ENCODE measurements at places on chromosomes 5 and 9.

DNA sequence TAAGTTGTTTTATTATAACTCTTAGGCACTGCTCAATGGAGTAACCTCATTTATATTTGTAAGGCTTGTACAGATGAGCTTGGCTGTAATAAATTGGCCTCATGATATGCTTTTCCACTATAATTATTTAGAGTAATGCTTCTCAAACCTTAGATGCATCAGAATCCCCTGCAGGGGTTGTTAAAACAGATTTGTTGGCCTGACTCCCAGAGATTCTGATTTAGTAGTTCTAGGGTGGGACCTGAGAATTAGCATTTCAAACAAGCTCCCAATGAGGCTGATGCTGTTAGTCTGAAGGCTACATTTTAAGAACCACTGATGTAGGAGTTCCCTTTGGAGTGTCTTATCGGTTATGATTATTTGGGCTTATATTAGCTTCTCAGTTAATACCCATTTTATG, 38.2 kb upstream of the ARSB start:
- no peak for DNase-seq

DNA sequence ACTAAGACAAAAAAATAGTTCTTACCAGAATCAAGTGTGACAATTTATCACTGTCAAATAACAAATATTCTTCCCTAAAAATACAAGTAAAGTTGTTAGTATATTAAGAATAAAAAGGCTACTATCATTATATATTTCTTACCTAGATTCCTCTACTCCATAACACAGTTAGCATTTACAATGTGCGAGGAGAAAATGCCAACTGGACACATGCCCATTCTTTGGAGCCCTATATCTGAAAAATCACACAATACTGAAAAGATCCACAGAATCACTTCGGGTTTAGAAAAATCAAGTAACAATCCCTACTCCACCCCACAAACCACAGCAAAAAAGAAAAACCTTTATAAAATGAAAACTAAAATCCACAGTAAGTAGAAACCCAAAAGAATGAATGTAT, 70.9 kb downstream of the PKD2L2 start:
- DNase-seq: no peak

DNA sequence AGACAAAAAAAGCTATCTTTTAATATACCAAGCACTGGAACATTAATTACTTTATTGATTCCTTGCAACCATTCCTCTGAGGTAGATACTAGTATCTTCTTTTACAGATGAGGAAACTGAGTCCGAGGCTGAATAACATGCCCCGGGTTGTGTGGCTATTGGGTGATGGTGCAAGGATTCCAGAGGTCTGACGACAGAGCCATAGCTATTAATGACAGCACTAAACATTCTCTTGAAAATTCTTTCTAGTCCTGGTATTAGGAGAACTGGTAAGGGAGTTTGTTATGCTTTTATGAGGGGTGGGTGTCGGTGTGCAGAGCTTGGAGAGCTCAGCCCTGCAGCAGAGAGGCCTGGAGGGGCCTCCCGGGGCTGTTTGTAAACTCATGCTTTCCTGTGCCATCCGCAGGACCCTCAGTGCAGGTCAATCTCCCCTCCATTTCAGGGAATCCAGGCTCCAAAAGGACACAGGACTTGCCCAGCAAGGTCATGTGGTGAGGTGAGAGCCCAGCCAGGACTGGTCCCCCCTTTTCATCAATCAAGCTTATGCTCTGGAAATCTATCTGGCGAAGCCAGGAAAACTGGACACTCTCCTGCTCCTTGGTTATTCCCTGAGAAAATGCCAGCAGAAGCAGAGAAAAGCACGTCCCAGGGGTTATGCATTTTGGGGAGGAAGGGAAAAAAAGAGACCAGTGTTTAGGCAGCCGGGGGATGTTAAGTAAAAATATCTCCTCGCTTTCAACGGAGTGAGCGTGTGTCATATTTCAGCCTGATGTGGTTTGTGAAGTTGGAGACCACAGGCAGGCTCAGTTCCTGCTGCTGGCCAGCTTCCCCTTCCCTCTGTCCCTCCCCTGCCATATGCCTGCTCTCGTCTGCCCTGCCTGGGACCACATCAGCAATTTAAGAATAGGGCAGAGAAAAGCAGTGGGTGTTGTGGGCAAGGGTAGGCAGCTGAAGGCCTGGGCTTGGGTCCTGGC, 3.7 kb downstream of the GSN start:
- DNase-seq: no peak

GRCh38 chr5:133386662-133387061, 225.7 kb downstream of the FSTL4 start:
- DNase-seq: no peak

DNA sequence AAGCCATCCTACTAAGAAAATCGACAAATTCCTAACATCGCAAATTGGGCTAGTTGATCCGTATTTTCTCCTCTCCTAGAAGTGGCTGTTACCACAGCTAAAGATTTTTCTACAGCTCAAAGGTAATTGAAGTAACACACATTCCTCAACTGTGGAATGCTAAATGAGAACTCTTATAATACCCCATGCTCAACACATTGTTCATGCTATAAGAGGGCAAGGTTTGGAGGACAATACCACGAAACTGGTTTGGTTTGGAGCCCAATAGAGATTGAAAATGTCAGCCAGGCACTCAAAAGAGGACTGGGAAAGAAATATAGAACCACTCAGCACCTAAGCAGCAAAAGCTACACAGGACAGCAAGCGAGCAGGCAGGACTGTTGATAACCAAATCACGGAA, 10.1 kb downstream of the TXN start:
- DNase-seq: no peak

- no peak for DNase-seq
These were observed 34.7 kb downstream of the CAPSL start for GRCh38 chr5:35903631-35904203.

GRCh38 chr9:102767076-102767475, 228.1 kb upstream of the CYLC2 start:
- no peak for DNase-seq

GRCh38 chr5:177450667-177451424, 4.2 kb downstream of the PRR7 start:
- no peak for DNase-seq

DNA sequence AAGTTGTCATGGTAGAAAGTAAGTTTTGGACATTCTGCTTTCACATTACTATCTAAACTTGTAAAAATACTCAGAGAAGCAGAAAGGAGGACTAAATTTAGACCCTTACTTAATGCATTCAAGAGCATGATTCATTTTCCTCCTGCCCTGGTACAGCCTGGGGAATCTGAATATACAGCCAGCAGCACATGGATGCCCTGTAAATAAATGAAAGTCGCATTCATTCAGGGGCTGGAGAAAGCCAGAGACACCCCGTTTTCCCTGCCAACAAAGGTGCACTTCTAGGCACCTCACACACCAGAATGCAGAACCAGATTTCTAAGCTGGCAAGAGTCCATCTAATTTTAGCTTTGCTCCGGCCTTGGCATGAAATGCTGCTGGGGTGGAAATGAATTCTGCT, 172.7 kb upstream of the KLF9 start:
- DNase-seq: no peak

DNA sequence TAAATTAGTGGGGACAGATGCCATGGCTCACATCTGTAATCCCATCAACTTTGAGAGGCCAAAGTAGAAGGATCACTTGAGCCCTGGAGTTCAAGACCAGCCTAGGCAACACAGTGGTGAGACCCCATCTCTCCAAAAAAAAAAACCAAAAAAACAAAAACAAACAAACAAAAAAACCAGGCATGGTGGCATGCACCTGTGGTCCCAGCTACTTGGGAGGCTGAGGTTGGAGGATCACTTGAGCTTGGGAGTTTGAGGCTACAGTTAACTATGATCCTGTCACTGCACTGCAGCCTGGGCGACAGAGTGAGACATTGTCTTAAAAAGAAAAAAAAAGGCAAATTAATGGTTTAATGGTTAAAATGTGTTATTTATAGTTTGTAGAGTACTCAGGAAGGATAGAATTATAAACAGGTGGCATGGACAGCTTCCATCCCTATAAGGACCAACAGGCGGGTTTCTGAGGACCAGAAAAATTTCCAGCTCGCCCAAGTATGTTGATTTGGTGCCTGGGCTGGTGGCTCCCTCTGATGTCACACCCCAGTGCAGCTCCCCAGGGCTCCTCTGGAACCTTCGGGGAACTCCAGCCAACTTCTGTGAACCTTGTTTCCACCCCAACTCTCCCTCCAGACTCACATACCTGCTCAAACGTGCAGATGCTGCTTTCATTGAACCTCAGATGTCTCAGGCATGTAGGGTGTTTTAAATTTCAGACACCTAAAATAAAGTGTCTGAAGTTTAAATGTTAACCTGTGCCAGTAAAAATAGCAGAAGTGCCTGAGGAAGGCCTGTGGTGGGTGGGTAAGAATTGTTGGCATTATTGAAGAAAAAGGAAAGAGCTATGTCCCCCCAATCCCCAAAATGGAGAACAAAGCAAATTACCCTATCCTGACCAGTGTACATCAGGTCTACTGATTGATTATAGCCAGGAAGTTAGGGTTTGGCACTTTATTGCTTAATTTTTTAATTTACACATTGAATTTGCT, 69.0 kb downstream of the TRIO start:
- no peak for DNase-seq

GRCh38 chr5:55356896-55357295, 49.1 kb downstream of the MTREX start:
- no peak for DNase-seq

- no peak for DNase-seq
These were observed 41.9 kb downstream of the NEK6 start for GRCh38 chr9:124299515-124300090.

DNA sequence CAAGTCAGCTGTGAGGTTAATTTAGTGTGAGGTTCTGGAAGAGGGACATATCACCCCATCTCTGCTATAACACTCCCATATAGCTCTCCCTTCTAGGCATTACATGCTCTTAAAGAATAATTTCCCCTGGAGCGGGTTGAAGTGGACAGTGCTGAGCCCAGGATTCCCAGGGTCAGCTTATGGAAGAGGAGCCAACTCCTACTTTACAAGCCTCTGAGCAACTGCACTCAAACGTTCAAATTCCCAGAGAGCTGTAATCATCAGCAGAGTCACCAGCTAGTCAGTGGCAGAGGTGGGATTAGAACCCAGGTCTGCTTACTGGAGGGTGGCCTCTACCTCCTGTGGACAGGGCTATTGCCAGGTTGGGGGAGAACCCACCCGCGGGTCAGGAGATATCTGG, 1.4 kb downstream of the NEURL1B start:
- DNase-seq: no peak

- peak; percentile 3 for DNase-seq
These were observed 215.1 kb upstream of the ARRDC3 start for GRCh38 chr5:91598216-91598615.

DNA sequence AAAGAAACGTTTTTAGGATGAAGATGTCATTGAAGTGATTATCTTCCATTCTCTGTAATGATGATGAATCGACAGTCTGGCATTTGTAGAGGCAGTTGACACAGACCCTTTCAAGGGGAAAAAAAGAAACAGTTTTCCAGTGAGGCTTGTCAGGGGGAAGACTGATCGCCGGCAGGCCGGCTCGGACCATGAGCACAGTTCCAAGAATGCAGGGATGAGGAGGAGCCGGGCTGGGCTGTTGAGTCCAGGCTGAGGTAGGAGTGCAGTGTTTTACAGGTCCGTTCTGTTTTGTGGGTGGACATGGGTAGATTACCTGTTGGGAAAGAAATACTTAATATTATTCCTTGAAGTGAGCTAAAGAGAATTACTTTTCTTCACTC, 194.6 kb downstream of the AOPEP start:
- DNase-seq: no peak

- no peak for DNase-seq
These were observed 220.5 kb upstream of the MPDZ start for GRCh38 chr9:13500034-13500433.

GRCh38 chr5:80067531-80068245, 32.5 kb downstream of the THBS4 start:
- DNase-seq: no peak

All from NCI-H1436 (cell line).